Stimulated activated CD4-positive, alpha-beta T cell treated with anti-CD3 and anti-CD28 coated beads, TNF-alpha, amount 100 ng/mL, for 1 hour (primary cell): ENCODE measurements at places on chromosomes 4 and X.

DNA sequence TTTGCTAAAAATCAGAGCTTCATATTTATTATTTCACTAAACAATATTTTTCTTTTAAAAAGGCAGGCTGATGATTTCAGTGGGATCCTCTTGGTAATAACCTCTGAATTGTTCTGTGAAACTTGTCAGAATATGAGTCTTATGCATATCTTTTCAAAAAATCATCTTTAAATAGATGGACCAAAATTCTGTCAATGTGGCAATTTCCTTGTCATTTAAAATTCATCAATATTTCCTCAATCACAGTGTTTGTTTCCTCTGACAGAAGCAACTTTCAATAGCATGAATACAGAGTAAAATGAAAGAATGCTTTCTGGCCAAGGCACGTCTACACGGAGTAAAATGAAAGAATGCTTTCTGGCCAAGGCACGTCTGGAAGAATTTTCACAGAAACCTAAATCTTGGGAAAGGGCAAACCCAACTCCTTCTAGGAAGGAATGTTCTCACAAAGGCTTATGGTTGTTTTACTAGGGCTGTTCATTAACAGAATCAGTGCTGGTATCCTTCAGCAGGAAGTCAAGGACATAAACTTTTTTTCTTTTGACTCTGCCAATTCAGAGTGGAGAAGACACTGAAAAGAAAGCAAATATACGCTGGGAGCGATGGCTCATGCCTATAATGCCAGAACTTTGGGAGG, 99.0 kb upstream of the GPR34 start:
- DNase-seq = no peak

DNA sequence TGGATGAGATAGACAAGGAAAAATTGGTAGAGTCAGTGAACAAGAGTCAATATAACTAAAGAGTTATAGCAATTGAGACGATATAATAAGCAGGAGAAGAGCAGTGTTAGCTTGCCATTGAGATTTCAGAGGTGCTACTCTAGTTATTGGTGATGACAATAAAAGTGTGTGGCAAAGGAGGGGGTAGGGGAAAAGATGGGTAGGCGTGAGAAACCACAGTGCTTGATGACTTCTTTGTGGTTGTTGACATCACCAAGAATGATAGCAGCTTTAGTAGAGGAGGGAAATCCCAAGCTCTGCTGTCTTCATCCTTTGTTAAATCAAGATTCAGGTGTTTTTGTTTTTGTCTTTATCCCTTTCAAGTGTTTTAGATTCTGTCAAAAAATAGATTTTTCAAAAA, 179.9 kb upstream of the PPP3CA start:
- peak; percentile 4 for DNase-seq

DNA sequence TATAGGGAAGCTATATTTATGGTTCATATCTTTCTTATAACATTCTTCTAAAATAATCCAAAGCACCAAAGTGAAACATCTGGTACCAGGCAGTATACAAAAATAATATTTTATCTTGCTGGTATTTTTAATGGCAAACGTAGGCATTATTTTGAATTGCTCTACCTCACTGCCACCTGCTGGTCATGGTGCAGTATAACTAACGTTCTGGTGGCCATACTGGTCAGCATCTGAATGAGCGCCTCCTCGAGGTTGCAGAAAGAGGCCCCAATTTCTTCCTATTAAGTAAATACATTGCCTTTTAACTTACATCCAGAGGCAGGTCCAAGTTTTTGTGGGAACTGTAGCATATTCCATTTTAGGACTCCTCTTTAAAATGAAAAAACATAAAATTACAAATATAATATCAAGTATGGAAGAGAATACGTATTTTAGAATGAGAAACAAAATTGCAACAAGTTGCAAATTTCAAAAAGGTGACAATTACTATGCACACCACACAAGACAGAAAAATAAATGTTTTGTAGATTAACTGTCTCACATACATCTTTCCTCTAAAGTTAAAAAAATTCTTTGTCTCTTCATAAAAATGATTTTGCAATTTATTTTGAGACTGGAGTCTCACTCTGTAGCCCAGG, 22.9 kb upstream of the CWH43 start:
- DNase-seq = peak; percentile 44

- DNase-seq = no peak
Observed at GRCh38 chr4:18321956-18322530, 300.5 kb upstream of the LCORL start.

- DNase-seq = no peak
Observed at GRCh38 chrX:67328476-67328875, 215.3 kb upstream of the AR start.

- DNase-seq = no peak
Observed at GRCh38 chr4:109005523-109005922, 242.7 kb upstream of the ETNPPL start.

DNA sequence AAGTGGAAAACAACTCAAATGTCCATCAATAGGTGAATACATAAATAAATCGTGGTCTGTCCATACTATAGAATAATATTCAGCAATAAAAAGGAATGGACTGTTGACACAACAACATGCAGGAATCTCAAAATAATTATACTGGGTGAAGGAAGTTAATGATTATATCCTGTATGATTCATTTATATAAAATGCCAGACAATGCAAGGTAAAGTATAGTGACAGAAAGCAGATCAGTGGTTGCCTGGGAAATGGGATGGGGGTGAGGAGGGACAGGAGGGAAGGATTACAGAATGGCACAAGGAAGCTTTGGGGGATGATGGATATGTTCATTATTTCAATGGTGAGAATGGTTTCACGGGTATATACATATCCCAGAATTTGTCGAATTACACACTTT, 12.3 kb downstream of the PYURF start:
- no peak for DNase-seq

GRCh38 chr4:72900952-72901351, 168.6 kb downstream of the COX18 start:
- DNase-seq = no peak

GRCh38 chrX:48728653-48729052, 32.1 kb downstream of the SUV39H1 start:
- no peak for DNase-seq

DNA sequence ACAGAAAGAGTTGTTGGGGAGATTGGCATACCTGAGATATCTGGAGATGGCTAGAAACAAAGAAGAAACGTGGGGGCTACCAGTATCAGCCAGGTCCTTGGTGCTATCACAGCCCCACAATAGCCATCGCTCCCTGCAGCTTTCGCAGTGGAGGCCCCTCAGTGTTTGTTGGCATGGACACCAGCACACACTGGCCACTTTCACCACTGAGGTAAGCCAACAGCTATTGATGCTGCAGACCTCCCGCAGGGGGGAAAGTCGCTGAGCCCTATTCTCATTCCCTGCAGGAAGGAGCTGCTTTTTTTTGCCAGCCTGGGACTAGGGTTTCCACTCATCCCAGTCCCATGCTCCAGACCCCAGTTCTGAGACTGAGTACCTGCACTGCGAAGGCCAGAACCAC, 879.2 kb upstream of the IGFBP7 start:
- DNase-seq = no peak

DNA sequence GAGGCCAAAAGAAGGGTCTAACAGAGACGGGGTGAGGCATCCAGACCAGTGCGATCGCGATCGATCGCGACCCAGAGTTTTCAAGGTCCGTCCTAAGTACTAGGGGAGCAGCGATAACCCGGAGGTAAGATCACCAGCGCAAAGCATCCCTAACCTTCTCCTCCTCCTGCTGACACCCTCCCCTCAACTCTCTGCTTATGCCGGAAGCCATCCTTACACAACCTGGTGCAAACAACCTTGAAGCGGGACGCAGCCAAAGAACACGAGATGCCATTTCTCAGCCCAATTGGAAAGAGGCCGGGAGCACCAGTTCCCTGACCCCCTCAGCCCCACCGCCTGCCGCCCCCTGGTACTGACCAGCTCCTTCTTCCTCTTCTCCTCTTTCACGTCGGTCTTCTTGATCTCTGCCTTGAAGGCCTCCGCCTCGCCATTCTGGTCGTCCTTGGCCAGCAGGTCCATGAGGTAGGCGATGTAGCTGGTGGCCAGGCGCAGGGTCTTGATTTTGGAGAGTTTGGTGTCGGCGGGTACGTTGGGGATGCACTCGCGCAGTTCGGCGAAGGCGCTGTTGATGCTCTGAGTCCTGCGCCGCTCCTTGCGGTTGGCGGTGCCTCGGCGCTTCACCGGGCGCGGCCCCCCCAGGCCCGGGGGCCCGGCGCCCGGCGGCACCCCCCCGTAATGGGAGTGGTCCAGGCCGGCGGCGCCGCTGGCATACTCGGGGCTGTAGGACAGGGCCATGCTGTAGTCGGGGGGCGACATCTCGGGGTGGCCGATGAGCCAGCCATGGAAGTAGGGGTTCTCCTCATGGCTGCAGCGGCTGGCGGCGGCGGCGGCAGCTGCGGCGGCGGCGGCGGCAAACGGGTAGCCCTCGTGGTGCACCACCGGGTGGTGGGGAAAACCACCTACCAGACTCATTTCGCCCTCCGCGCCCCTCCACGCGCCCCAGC, 1.4 kb downstream of the HAND2 start:
- no peak for DNase-seq

DNA sequence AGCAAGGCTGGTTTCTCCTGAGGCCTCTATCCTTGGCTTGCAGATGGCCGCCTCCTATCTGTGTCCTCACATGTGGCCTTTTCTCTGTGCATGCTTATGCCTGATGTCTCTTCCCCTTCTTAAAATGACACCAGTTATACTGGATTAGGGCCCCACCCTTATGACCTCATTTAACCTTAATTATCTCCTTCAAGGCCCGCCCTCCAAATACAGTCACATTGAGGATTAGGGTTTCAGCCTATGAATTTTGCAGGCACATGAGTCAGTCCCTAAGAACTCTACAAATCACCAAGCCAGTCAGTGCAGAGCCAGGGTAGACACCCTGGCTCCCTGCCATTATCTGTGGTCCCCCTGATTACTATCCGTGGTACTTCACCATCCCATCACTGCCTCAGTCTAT, 51.6 kb downstream of the MAML3 start:
- DNase-seq = no peak

GRCh38 chrX:107562482-107562881, 65.8 kb upstream of the PRPS1 start:
- no peak for DNase-seq

GRCh38 chr4:169208090-169208455, 62.7 kb downstream of the SH3RF1 start:
- no peak for DNase-seq

GRCh38 chr4:36773467-36773866, 471.1 kb upstream of the NWD2 start:
- no peak for DNase-seq

GRCh38 chr4:155805016-155805415, 46.2 kb downstream of the GUCY1B1 start:
- no peak for DNase-seq
